ENCODE measurements at places on chromosomes 1 and 21. TPM values are rescaled to one million over a fixed set of nuclear protein-coding genes. Genes with fewer than 3 reads are reported as not detected.

DNA sequence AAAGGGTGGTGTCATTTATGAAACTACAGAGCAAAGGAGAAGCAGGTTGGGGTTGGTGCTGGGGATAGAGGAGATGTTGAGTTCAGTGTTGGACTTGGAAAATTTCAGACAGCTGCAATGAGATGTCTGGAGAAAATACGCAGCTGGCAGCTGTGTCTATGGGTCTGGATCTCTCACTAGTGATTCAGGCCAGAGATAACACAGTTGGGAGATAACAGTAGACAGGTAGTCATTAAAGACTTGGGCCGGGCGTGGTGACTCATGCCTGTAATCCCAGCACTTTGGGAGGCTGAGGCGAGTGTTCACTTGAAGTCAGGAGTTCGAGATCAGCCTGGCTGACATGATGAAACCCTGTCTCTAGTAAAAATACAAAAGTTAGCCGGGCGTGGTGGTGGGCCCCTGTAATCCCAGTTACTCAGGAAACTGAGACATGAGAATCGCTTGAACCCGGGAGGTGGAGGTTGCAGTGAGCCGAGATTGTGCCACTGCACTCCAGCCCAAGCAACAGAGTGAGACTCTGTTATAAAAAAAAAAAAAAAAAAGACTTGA, 2.5 kb upstream of the TFAP2E start:
- no peak for DNase-seq
- H3K27ac ChIP-seq: no peak overlapping the region
- no peaks in the 10 kb centered on the region for H3K36me3 ChIP-seq
- peaks cover 63% of the 10 kb centered on the region for H3K27me3 ChIP-seq
- no peak overlapping the region for H3K4me3 ChIP-seq

SPRR2B gene
- total RNA-seq: not detected

- peaks cover 10% of the 10 kb centered on the region for H3K4me1 ChIP-seq
- H3K27me3 ChIP-seq: peaks cover 49% of the 10 kb centered on the region
- H3K4me3 ChIP-seq: no peak overlapping the region
- H3K36me3 ChIP-seq: no peaks in the 10 kb centered on the region
- H3K27ac ChIP-seq: no peak overlapping the region
Observed at GRCh38 chr1:30111431-30111830, 612.0 kb downstream of the MATN1 start.

F13B gene
- 0.48 TPM for total RNA-seq

GRCh38 chr1:10832703-10833102, 36.3 kb upstream of the CASZ1 start:
- peaks cover 38% of the 10 kb centered on the region for H3K27me3 ChIP-seq
- H3K4me1 ChIP-seq: peaks cover 26% of the 10 kb centered on the region
- H3K36me3 ChIP-seq: no peaks in the 10 kb centered on the region
- no peak overlapping the region for H3K4me3 ChIP-seq

DNA sequence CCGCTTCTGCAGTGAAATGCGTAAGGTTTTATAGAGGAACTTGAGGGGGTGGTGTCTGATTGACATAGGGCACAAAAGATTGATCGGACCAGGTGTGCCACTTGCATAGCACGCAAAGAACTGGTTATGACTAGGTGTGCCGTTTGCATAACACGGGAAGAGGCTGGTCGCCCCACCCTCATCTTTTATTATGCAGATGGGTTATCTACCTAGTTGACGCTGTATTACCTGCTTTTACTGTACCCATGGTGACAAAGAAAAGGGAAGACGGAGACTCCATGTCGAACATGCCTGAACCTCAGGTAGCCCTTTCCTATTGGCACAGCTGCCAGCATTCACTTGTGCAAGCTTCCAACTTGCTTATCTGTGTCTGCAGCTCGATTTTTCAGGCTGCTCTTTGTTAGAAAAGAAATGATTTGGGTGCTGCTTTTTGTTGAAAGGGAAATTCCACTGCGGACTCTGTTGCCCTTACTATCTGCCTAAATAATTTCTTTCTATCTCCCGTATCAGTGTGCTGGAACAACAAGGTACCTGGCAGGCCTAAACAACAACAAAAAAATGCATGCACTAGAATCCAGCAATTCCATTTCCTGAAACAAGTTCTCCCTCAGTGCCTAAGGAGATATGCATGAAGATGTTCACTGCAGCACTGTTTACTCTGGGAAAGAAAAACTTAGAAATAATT, 194.4 kb upstream of the KAZN start:
- H3K27me3 ChIP-seq: peaks cover 10% of the 10 kb centered on the region
- no peaks in the 10 kb centered on the region for H3K36me3 ChIP-seq
- no peak overlapping the region for H3K4me3 ChIP-seq

GRCh38 chr1:168081373-168082007, 55.2 kb downstream of the GPR161 start:
- peak overlapping the region; percentile 64 for H3K27ac ChIP-seq
- peaks cover 20% of the 10 kb centered on the region for H3K36me3 ChIP-seq
- H3K27me3 ChIP-seq: no peaks in the 10 kb centered on the region
- H3K4me3 ChIP-seq: no peak overlapping the region

HES5 gene
- total RNA-seq: 5.1 TPM

GNAT2 gene
- total RNA-seq: not detected
